Substantia nigra (tissue), 51 donors: ENCODE measurements at places on chromosomes 7 and 10.

GRCh38 chr10:75859141-75859540, 427.7 kb downstream of the LRMDA start:
- DNase-seq, result no peak

DNA sequence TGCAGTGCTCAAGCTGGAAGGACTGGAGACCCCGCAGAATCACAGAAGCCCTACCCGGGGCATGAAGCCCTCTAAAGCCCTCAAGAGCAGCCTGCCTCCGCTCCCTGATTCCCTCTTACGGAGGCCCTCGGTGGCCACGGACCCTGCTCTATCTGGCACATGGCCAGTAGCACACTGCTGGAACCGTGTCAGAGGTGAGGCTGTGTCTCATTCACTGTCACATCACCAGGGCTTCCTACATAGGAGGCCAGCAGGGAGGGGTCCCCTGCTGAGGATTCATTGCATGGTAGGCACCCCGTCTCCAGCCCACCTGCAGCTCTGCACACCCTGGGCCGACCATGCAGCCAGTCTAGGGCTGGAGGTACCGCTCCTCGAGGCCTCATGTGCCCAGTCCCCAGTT, 259.2 kb downstream of the TNS3 start:
- no peak for DNase-seq

DNA sequence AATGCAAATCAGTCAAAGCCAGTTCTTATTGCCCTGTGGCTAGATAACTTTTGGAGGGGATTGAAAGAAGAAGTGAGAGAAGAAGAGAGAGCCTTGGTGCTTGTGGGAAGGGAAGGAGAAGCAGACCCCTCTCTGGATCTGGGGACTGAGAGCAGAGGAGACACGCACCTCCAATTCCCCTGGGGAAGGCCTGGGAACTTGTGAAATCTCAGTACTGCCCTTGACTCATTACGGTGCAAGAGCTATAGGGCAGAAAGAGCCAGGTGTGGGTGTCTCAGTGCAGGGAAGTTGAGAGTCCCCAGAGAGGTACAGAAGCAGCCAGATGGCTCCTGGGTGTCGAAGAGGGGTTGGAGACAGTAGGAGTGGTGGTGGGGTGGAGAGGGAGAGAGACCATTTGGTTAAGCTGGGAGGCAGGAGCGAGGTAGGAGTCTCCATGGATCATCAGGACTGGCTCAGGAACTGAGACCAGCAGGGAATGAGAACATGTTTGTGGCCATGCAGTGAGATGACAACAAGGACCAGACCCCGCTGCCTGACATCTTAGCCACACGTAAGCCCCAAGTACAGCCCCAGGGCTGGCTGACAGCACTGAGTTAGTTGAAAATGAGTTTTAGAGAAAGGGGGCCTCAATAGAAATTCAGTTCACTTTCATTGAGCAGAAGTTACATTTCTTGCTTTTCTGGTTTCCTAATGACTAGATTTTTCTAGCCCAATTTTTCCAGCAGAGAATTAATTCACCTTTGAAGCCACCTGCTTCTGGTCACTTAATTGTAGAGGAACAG, 238.2 kb downstream of the BUB3 start:
- DNase-seq, result no peak

- DNase-seq, result no peak
Measured at GRCh38 chr10:127872871-127873600, 19.7 kb downstream of the CLRN3 start.

DNA sequence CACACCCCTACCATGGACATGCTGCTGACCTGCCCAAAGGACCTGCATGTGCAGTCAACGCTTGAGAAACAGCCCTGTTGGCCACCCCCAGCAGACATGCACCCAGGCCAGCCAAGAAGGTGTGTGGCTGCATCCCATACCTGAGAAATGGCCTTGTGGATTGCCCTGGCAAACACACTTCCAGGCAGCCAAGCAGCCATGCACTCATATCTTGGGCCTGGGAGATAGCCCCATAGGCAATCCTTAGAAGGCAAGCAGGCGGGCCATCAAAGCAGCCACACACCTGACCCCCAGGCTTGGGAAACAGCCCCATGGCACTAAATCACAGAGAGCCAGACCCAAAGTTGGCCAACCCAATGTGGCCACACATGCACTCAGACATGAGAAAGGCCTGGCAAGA, 4.9 kb upstream of the AKR1B1 start:
- no peak for DNase-seq

- no peak for DNase-seq
Measured at GRCh38 chr10:46283580-46284285, 3.1 kb upstream of the ANTXRL start.
